ENCODE measurements at places on chromosomes 1 and 21. TPM values are rescaled to one million over a fixed set of nuclear protein-coding genes. Genes with fewer than 3 reads are reported as not detected.

Gene TBX19
- 2.5 TPM for total RNA-seq

Gene SPRR3
- not detected for total RNA-seq

Gene LGR6
- 0.43 TPM for total RNA-seq

Gene TMEM61
- total RNA-seq: not detected

Gene LRRC71
- total RNA-seq: not detected

Gene AQP10
- not detected for total RNA-seq

Gene MTF2
- 56.1 TPM for total RNA-seq

Gene BMP8B
- total RNA-seq: 0.52 TPM

Gene SDHC
- total RNA-seq: 174 TPM

Gene CFHR2
- total RNA-seq: not detected

Gene SELENBP1
- total RNA-seq: not detected

Gene CD48
- 204 TPM for total RNA-seq

Gene SLC30A2
- total RNA-seq: not detected

Gene SLC25A44
- total RNA-seq: 32.2 TPM

Gene STX12
- 24.5 TPM for total RNA-seq

Gene CELA3A
- total RNA-seq: not detected

Gene LHX8
- total RNA-seq: not detected

Gene EXO1
- total RNA-seq: 39.5 TPM

Gene CRYZL1
- 31.1 TPM for total RNA-seq

Gene S100A2
- 0.73 TPM for total RNA-seq

Gene FMO5
- total RNA-seq: 0.39 TPM
